HCT116 (cell line): ENCODE measurements at places on chromosomes 7 and 10.

- no peak for DNase-seq
Measured at GRCh38 chr7:21373031-21373430, 54.9 kb upstream of the SP4 start.

- DNase-seq, result no peak
Measured at GRCh38 chr10:62728479-62728878, 76.0 kb upstream of the ADO start.

DNA sequence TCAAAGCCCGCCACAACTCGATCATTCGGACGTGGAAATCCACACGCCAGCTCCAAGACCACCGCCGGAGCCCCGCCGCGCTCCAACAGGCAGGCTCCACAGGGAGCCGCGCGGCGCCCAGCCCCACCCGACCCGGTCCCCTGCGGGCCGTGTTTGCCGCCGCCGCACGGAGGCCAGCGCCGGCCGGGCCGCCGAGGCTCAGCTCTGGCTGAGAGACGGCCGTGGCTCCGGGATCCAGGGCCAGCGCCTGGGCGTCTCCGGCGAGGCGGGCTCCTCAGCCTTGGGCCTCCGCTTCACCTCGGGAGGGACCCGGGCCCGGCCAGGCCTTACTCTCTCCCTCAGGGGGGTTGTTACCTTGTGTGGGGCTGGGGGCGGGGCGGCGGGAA, 333 bp downstream of the SMNDC1 start:
- no peak for DNase-seq

- DNase-seq, result no peak
Measured at GRCh38 chr7:12754179-12754578, 66.7 kb downstream of the ARL4A start.

DNA sequence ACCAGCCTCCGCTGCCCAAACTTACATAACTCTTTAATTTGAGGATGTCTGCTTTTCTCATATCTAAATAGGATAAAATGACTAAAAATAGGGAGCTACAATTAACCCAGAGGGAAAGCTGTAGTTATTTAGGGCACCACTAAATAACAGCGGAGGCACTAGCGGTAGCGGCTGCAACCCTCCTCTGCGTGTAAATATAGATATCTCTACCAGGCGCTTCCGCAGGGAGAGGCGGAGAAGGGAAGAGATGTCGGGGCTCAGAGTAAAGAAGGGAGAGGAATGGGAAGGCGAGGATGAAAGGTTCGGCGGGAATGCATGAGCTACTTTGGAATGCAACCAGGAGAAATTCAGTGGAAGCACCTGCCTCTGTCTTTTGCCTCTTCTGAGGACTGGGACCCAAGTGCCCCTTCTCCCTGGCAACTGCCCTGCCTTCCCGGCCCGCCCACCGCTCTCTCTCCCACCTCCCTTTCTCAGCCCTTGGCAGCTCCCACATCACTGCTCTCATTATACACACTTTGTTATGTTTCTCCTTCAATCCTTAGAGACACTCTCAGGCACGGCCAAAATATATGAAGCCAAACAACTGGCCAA, 698.3 kb downstream of the PARD3 start:
- no peak for DNase-seq

DNA sequence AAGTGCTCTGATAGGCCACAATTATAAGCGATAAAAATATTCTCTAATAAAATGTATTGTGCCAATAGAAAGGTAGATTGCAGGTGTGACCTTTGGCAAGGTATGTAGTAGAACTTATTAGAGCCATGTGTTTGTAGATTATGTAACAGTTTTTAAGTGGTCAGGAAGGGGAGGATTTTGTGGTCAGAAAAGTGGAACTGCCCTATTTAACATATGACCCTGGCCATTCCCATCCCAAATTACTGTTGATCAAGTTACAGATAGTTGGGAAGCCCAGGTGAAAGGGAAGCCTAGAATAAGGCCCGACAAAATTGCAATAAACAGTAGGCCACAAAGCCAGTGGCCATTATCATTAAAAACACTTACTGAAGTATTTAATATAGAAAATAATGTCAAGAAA, 89.2 kb downstream of the SPAG6 start:
- no peak for DNase-seq

- DNase-seq, result no peak
Measured at GRCh38 chr7:128887169-128888038, 23.1 kb downstream of the KCP start.

- no peak for DNase-seq
Measured at GRCh38 chr7:108592646-108593201, 23.1 kb downstream of the DNAJB9 start.

- DNase-seq, result no peak
Measured at GRCh38 chr10:14014423-14014822, 316.3 kb downstream of the FRMD4A start.

GRCh38 chr10:128217136-128217535, 90.9 kb upstream of the MKI67 start:
- DNase-seq, result no peak

DNA sequence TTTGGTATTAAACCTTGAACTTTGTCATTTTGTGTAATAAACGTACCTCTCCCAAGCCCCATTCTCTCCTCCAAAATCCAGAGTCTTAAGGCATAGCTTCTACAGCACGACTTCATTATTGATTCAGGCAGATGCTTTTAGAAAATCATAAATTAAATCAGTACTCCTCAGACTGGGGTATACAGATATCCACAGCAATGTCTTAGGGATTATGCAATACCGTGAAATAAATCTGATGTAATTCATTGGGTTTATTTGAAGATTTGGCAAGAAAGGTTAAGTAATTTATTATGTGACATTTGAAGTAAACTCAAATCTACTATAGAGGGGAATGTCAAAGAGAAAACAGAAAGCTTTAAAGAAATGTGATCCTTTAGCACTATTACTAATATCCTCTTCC, 246.1 kb upstream of the PLXDC2 start:
- DNase-seq, result no peak
